ENCODE measurements at places on chromosomes 2 and 18. TPM values are rescaled to one million over a fixed set of nuclear protein-coding genes. Genes with fewer than 3 reads are reported as not detected.
A peak's percentile ranks its signal among the peaks of the same experiment; 100 is the strongest.

GRCh38 chr2:119550346-119550745, 6.1 kb downstream of the CFAP221 start:
- no peaks in the 10 kb centered on the region for H3K36me3 ChIP-seq
- no peak overlapping the region for H3K27ac ChIP-seq
- DNase-seq = no peak
- peaks cover 9% of the 10 kb centered on the region for H3K4me1 ChIP-seq

- H3K36me3 ChIP-seq = no peaks in the 10 kb centered on the region
- H3K27me3 ChIP-seq = no peaks in the 10 kb centered on the region
- no peak overlapping the region for H3K27ac ChIP-seq
- no peaks in the 10 kb centered on the region for H3K4me1 ChIP-seq
- no peak overlapping the region for H3K4me3 ChIP-seq
Measured at GRCh38 chr2:62577994-62578781, 72.2 kb upstream of the TMEM17 start.

GRCh38 chr2:73759904-73760303, 20.0 kb downstream of the DUSP11 start:
- no peaks in the 10 kb centered on the region for H3K4me1 ChIP-seq

DNA sequence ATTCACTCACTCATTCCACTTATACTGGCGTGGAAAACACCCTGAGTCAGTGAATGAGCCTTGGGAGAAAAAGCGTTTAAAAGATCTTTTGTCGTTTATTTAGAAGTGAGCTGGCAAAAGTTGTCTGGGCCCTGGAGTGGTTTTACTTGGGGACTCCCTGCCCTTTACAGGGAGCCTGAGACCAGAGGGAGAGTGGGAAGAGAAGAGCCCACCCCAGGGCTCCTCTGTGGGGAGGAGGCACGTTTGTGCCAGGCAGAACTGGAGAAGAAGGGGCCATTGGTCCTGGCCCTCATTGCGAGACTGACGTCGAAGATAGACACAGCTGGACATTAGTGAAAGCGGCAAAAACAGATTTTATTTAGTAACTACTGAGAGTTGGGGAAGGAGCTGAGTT, 25.7 kb downstream of the DCDC2C start:
- DNase-seq = no peak
- peaks cover 9% of the 10 kb centered on the region for H3K4me1 ChIP-seq
- no peak overlapping the region for H3K27ac ChIP-seq
- no peak overlapping the region for H3K4me3 ChIP-seq
- no peaks in the 10 kb centered on the region for H3K27me3 ChIP-seq
- no peaks in the 10 kb centered on the region for H3K36me3 ChIP-seq

DNA sequence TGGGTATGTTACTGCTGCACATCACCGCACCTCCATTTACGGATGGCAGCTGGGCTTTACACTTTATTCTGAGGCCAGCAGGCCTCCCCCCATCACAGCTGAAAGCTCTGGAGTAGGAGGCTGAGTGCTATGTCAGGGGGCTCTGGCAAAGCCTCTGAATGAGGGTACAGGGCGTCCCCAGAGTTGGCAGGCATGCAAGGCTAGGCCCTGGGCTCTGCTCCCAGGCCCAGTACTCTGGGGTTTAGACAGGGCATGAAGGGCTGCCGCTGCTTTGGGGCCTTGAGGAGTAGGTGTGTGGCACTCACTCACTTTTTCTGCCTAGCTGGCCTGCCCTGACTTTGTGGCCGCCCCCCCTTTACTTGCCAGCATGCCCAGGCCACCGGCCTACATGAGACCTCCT, 90.8 kb downstream of the WDSUB1 start:
- no peaks in the 10 kb centered on the region for H3K27me3 ChIP-seq
- peaks cover 2% of the 10 kb centered on the region for H3K4me1 ChIP-seq
- H3K4me3 ChIP-seq = no peak overlapping the region
- no peaks in the 10 kb centered on the region for H3K36me3 ChIP-seq
- DNase-seq = no peak
- H3K27ac ChIP-seq = peak overlapping the region; percentile 18

The CDCA7 gene
- 4.9 TPM for total RNA-seq

The MAPRE3 gene
- total RNA-seq = 9.1 TPM

DNA sequence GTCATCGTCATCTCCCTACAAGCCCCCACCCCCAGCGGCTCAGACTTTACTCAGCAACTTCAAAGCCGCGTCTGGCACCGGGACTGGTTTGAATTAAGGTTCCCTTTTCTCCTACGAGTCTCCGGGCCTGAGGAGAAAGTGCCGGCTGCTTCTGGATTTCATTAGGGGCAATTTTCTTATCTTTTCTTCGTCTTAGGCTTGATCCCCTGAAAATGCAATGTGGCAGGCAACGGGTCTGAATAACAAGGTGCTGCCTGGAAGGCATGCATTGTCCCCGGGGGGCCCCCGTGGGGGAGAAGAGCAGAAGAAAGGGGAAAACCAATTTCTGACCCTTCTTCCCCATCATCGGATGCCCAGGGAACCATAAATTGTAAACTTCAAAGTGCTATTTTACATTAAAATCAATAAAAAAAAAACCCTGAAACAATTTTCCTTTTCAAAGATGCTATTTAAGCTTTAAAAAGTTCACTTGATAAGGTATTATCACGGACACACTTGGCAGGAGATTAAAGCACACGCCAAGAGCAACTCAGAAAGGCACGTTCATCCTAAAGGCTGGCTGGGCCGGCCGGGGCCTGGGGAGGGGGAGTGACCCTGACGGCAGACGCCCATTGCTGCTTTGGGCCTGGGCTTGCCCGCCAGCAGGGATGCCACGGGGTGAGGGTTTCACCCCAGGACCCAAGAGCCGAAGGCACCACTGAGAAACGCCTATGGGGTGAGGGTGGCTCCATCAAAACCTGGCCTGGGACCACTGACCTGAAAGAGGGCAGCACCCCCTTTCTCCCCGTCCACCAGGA, 230.4 kb downstream of the TWIST2 start:
- H3K27ac ChIP-seq = no peak overlapping the region
- no peak overlapping the region for H3K4me3 ChIP-seq
- no peaks in the 10 kb centered on the region for H3K27me3 ChIP-seq
- H3K36me3 ChIP-seq = peaks cover 24% of the 10 kb centered on the region

DNA sequence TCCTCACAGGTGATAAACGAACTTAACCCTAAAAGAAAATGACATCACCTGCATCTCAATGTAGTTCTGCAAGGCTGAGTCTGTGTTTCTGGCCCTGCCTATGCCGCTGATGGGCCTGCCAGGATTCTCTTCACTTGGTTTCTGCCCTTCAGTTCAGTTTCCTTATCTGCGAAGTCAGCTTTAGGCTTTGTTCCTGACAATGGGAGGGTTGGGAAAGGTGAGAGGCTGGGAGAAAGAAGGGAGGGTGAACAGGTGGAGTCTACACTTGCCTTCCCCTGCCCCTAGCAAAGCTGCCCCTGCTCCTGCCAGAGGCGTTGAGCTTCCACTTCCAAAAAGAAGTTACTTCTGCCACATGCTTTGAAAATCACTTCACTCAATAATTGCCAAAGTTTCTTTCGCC, 124.0 kb upstream of the APCDD1 start:
- no peak for DNase-seq
- H3K4me1 ChIP-seq = no peaks in the 10 kb centered on the region
- H3K36me3 ChIP-seq = no peaks in the 10 kb centered on the region
- H3K4me3 ChIP-seq = no peak overlapping the region
- no peaks in the 10 kb centered on the region for H3K27me3 ChIP-seq

The YPEL5 gene
- total RNA-seq = 83.9 TPM

GRCh38 chr2:30223413-30223874, 7.9 kb upstream of the LBH start:
- H3K36me3 ChIP-seq = no peaks in the 10 kb centered on the region
- H3K4me3 ChIP-seq = no peak overlapping the region
- peak overlapping the region; percentile 54 for H3K27ac ChIP-seq
- no peak for DNase-seq
- no peaks in the 10 kb centered on the region for H3K27me3 ChIP-seq
- H3K4me1 ChIP-seq = peaks cover 38% of the 10 kb centered on the region

The NGEF gene
- 0.81 TPM for total RNA-seq

DNA sequence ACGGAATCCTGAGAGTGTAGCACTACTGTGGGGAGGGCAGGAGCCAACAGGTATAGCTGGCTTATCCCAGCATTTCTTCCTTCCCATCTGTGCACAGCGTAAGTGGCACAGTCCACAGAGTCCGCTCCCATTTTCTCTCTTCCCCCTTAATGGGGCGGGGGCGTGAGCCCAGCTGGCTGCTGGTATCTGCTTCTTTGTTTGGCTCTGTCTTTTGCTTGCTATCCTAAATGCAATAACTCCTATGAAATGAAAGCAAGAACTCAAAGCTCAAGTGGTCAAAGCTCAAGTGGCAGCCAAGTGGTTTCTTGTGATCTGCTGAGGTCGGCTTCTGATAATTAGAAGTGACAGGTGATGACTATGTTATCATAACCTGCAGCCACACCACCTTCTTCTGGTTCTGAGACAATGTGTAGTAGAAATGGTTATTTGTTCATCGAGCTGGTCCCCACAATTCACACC, 192.7 kb downstream of the PLCL1 start:
- no peak overlapping the region for H3K27ac ChIP-seq
- no peaks in the 10 kb centered on the region for H3K36me3 ChIP-seq
- H3K27me3 ChIP-seq = no peaks in the 10 kb centered on the region
- H3K4me1 ChIP-seq = peaks cover 30% of the 10 kb centered on the region
